SK-N-MC (cell line): ENCODE measurements at places on chromosomes 5 and 9.

- DNase-seq: no peak
Observed at GRCh38 chr9:134483361-134484184, 157.3 kb downstream of the RXRA start.

DNA sequence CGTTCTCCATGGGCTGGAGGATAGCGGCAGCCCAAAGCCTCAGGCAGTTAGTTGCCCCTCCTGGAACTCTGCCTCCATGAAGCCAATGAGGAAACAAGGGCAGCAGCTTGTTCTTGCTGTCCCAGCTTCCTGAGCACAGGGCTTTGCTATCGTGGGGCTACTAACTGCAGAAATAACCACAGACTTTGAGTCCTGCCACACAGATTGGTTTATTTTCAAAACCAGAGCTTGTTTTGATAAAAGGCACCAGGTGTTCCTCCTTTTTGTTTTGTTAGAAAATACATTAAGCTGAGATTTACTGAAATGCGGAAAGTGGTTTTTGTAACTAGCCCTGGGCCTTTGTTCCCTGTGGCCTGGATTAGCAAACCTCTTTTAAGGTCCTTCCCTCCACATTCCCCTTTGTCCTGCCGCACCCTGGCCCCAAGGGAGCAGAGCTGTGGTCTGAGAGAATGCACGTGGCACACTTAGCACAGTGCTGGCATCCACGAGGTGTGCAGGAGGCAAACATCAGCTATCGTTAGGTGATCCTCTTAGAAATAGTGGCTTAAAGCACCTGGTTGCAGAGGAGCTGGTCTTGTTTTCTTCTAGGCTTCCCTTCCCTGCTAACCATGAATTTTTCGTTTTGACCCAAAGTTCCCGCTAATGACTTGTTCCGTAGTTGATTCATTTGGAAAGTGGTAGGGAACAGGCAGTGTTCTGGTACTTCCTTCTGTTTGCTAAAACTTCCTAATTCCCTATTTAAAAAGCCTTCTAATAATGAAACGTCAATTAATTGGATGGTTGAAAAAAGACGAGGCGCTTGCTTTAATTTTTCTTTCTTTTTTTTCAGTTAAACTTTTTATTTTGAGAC, 21.5 kb downstream of the MVB12B start:
- DNase-seq: no peak

- no peak for DNase-seq
Observed at GRCh38 chr9:69578026-69578425, 94.1 kb downstream of the APBA1 start.

DNA sequence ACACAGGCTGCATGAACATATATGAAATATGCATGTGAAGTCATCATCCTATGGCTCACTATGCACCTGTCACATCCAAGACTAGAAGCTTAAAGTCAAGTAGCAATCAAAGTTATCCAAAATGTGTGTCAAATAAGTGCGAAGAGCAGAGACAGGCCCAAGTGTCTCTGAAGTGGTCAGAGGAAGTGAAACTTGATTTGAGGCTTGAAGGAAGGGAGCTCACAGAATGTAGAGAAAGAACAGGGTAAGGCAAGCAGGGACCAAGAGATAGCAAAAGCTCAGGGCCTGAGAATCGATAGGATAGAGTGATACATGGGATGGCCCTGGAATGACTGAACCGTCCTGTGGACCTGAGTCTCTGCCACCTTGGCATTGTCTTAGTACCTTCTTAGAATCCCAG, 274.3 kb upstream of the TRPC7 start:
- DNase-seq: no peak

GRCh38 chr5:149671544-149671943, 58.6 kb upstream of the PPARGC1B start:
- no peak for DNase-seq

- no peak for DNase-seq
Observed at GRCh38 chr5:35502206-35502605, 115.5 kb upstream of the SPEF2 start.

- DNase-seq: no peak
Observed at GRCh38 chr5:33328818-33329217, 111.9 kb upstream of the TARS1 start.

GRCh38 chr5:8491254-8491653, 622.3 kb downstream of the MTRR start:
- DNase-seq: no peak

GRCh38 chr5:178777520-178777919, 47.1 kb upstream of the ZNF354A start:
- DNase-seq: no peak

GRCh38 chr9:91178281-91179236, 183.2 kb downstream of the AUH start:
- no peak for DNase-seq
